ENCODE measurements at places on chromosomes 7 and 10.

GRCh38 chr7:97005183-97006054, at the start of gene DLX6:
Gene DLX6 (plus strand): TSS chr7:97005553. CDS start chr7:97005978, 425 bp downstream.
- DNase-seq = no peak

DNA sequence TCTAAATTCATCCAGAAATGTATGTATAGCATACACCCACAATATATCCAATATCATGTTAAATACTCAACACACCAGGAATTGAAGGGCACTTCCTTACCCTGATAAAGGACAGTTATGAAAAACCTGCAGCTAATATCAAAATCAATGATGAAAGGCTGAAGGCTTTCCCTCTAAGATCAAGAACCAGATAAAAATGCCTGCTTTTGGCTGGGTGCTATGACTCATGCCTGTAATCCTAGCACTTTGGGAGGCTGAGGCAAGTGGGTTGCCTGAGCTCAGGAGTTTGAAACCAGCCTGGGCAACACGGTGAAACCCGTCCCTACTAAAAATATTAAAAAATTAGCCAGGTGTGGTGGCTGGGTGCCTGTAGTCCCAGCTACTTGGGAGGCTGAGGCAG, 21.6 kb upstream of the UPP1 start:
- no peak for DNase-seq

GRCh38 chr10:27100813-27101347, 586 bp upstream of the ANKRD26 start:
- no peak for DNase-seq

DNA sequence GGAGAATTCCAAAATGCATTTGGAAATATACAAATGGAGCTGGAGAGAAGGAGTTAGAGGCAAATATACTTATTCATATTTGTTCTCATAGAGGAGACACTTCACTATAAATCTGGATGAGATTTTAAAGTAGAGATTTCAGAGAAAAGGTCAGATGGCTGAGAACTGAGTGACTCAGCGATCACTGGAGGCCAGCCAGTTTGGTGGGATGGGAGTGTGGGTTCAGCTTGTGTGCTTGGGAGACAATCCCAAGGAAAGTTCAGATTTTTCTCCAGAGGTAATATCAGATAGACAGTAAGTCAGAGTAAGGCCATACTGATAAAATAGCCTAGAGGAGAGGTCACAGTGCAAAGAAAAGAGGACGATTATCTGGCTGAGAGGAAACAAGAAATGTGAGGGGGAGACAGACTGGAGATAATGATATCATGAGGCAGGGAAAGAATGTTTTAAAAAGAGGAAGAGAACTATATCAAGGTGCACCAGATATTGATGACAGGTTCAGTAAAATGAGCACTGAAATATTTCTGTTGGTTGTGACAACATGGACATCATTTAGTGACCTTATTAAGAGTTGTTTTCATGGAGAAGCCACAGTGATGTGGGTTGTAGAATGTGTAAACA, 67.0 kb downstream of the MDFIC start:
- DNase-seq = peak; percentile 21

DNA sequence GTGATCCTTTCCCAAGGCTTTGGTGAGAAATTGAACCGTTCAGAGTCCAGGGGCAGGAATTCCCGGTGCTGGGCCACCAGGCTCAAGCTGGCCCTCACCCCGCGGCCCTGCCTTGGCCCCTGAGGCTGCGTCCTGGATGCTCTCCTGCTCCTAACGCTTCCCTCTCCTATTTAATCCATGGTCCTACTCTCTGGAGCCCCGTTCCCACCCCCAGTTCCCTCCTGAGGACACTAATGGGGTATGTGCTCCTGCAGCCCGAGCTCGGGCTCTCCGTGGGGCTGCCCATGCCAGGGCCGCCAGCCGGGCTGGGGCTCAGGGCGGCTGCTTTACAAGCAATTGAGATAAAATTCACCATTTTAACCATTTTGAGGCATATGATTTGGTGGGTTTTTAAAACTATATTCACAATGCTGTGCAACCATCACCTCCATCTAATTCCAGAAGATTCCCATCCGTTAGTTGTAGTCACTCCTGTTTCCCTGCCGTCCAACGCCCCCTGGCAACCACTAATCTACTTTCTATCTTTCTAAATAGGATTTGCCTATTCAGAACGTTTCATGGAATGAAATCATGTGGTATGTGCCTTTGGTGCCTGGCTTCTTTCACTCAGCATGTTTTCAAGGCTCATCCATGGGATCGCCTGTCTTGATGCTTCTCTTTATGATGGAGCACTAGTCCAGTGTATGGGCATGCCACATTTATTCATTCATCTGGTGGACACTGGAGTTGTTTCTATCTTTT, 33.0 kb downstream of the ADAMTS14 start:
- no peak for DNase-seq

GRCh38 chr10:89241026-89241425, 10.5 kb downstream of the LIPA start:
- no peak for DNase-seq

DNA sequence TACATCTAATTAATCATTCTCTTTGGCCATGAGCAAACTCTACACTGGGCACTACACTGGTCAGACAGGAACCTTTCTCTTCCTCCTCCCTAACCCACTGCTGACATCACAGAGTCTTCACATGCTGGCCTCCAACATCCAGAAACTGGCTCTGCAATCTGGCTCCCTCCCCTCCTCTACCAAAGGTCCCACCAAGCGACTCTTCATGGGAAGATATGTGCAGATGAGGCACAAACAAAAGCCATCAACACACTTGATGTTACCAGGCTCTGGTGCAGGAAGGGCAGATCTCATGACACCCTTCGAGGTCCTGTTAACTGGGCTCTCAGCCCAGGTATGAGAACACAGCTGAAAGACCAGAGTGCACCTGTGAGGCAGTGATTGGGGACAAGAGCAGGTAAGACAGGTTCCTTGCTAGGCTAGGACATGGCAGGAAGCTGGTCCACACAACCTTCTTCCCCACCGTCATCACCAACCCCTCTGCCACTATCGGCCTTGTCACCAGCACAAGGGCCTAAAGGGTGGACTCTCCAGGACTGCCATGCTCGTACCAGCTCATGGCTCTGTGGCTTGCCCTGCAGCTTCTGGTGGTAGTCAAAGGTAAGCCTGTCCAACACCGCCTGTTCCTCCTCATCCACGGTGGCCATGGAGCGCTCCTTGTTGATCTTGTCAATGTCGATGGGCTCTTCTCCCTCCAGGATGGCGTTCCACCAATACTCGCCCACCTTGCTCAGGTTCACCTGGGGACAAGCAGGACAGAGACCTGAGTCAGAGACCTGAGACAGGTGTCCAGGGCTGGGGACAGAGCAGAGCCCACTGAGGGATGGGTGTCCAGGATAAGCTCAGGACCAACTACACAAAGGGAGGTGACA, 66.6 kb upstream of the CAMK2B start:
- DNase-seq = no peak

DNA sequence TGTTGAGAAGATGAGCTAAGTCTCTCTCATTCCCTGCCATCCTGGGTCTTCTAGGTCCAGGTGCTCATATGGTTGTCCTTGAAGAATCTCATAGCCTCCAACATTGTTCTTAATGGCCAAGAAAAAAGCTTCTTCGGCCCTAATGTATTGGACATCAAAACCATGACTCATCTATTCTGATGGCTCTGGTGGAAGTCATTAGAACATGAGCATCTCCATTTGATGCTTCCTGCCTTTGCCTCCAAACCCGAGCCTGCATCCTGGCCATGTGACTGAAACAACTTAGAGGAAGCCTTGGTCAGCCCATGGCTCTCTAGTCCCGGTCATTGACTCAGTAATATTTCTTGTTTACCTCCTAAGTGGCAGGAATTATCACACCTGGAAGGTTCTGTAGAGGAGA, 264.1 kb upstream of the FZD8 start:
- DNase-seq = no peak

DNA sequence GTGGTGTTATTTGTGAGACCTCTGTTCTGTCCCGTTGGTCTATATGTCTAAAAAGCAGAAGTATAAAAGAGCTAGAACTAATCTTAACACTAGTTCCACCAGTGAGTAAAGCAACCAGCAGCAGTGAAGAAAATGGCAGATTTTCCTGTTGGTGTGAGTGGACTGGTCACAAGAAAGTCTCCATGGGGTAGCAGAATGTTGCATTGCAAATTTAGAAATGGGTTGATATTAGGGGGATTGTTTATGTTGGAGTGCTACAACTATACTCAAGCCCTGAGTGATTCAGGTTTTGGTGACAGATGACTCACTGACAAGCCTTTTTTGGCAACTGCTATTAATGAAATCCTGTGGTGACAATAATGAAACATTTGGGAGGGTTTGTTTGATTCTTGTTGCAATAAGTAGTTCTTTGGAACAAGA, 5.6 kb downstream of the AVL9 start:
- peak; percentile 89 for DNase-seq

DNA sequence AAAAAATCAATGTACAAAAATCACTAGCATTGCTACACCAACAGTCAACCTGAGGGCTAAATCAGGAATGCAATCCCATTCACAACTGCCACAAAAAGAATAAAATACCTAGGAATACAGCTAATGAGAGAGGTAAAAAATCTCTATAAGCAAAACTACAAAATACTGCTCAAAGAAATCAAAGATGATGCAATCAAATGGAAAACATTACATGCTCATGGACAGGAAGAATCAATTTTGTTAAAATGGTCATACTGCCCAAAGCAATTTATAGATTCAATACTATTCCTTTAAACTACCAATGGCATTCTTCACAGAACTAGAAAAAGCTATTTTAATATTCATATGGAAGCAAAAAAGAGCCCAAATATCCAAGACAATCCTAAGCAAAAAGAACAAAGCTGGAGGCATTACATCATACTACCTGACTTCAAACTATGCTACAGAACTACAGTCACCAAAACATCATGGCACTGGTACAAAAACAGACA, 116.3 kb downstream of the HPSE2 start:
- DNase-seq = no peak

DNA sequence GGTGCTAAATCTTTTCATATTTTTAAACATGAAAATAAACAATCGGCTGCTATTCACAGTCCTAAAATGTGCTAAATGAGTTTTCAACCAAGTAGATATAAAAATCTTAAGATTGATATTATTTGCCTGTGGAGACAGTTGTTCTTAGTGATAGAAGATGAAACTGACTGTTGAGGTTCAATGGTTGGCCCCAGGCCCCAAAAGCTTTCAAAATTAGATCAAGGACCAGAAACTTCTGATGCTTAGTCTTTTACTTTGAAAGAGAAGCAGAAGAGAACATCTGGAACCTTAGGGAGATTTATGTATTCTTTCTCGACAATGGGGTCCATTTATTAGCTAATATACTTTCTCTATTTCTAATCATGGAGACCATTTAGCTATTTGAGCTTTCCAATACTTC, 155.8 kb downstream of the REEP3 start:
- no peak for DNase-seq
